Activated CD4-positive, alpha-beta T cell treated with anti-CD3 and anti-CD28 coated beads, Interleukin-10, Interleukin-2, amounts not matched to agents 100 ng/mL and 50 ng/mL, durations not matched to agents 16 hours and 8 hours (primary cell): ENCODE measurements at places on chromosomes 2 and 18.

DNA sequence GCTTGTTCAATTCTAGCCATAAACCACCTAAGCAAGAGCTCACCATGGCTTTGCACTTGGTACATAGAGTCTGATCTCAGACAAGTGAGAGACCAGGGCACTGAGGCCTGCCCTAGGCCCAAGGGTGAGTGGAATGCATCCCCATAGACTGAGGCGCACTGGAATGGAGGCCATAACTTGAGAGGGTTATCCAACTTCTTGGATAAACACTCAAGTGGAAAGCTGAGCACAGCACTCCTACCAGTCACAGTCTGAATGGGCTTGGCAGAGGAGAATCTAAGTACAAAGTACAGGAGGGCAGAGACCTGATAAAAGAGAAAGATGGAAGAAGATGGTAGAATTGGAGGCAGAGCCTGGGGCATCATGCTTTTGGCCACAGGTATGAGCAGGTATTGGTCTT, 30.4 kb upstream of the CASP10 start:
- no peak for DNase-seq

DNA sequence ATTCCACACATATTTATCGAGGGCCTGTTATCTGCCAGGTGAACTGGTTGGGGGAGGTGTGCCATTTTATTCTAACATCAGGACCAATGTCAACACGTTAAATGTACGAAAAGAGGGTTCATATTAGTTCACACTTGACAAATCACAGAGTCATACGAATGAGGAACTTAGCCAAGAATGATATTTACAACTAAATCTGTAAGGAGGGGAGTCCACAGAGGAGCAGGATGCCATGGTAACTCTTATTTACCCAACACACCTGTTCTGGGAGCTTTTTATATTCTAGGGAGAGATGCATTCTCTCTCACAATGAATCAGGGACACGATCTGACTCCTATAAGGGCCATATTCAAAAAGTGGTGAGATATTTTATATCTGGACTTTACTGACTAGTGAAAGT, 144.1 kb downstream of the CDC42EP3 start:
- DNase-seq: no peak

GRCh38 chr18:50662177-50662576, 102.3 kb downstream of the MAPK4 start:
- DNase-seq: peak; percentile 29

- DNase-seq: no peak
These were observed 128.6 kb upstream of the WDR75 start for GRCh38 chr2:189312643-189313042.

DNA sequence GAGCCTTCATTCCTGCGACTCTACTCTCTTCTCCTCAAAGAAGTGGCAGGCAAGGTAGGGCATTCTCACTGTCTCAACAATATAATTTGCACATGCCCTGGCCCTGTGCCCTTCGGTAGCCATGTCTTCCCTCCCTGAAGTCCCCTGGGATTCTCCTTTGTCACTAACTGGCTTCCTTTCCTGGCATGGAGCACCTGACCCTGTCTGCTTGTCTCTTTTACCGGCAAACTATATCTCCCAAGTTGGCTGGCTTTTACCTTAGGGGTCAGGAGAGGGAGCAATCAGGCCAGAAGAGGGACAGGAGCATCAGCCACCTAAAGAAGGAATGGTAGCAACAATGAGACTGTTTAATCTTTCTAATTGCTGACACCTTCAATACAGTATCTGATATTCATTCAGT, 51.9 kb upstream of the RMDN2 start:
- no peak for DNase-seq

DNA sequence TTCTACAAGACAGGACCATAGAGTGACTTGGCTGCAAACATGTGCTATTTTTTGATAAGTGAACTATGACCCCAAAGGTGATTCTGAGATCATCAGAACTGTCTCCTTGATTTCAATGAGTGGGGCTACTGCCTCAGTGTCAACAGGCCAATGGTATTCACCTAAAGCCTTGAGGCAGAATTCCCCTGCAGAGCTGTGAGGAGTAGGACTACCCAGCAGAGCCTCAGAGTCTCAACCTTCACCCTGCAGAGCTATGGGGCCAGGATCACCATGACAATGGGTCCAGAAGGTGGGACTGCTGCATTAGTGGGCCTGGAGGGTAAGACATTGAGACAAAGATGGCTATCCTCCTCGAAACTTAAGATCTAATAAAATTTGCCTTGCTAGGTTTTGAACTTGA, 1668.2 kb upstream of the SLC39A10 start:
- no peak for DNase-seq

GRCh38 chr2:50466685-50467084, 565.2 kb downstream of the NRXN1 start:
- DNase-seq: no peak

GRCh38 chr2:85462322-85462721, 43.8 kb downstream of the SH2D6 start:
- DNase-seq: no peak

DNA sequence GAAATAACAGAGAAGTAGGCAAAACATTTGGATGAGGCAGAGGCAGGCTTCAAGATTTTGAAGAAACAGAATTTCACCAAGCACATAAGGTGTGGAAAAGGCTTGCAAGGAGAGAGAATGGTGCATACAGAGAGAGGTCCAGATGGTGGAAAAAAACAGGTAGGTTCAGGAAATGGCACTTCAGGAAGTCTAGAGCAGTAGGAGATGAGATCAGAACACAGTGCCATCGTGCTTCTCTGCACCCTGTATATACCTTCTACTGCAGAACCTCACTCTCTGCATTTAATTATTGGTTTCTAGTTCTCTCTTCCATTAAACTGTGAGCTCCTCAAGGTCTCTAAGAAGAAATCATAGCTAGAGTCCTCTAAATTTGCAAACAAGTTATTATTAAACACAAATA, 2.4 kb downstream of the PAIP2B start:
- no peak for DNase-seq

DNA sequence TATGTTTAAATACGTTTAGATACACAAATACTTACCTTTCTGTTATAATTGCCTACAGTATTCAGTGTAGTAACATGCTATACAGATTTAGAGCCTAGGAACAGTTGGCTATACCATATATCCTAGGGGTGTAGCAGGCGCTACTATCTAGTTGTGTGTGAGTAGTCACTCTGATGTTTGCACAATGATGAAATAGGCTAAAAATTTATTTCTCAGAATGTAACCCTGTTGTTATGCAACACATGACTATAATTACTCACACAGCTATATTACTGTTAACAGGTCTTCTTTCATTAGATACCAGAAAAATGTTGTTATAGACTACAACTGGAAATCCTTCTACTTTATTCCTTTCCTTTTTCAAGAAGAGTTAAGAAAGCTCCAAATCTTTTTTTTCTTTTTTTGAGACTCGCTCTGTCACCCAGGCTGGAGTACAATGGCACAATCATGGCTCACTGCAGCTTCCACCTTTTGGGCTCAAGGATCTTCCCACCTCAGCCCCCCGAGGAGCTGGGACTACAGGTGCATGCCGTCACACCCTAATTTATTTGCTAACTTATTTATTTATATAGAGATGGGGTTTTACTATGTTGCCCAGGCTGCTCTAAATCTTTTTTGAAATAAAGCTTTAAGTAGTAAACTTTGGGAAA, 48.5 kb downstream of the C2orf74 start:
- DNase-seq: no peak

GRCh38 chr18:30487962-30488361, 554.6 kb downstream of the DSC3 start:
- DNase-seq: no peak

- no peak for DNase-seq
These were observed 24.8 kb downstream of the WDR75 start for GRCh38 chr2:189466046-189466445.

DNA sequence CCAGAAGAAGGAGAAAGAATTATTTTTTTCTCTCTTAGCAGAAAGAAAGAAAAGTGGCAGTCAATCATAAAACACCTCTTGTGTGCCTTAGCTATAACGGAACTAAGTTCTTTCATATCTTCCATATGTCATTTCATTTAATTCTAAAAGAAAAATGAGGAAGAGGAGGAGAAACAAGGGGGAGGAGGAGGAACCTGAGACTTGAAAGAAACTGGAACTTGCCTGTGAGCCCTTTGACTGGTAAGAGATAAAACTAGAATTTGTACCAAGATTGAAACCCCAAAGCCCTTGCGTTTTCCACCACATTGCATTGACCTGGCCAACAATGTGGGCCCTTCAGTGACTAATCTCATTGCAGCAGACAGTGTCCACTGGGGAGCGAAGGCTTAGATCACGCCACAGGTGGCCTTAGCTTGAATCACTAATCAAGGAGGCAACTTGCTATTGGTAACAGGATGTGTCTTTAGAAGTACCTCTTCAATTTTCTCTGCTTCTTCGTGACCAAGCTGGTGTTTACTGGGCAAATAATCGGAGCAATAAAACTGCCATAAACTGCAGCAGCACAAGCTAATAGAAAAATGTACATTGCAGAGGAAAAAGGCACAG, 307.9 kb downstream of the CLIP4 start:
- DNase-seq: no peak

DNA sequence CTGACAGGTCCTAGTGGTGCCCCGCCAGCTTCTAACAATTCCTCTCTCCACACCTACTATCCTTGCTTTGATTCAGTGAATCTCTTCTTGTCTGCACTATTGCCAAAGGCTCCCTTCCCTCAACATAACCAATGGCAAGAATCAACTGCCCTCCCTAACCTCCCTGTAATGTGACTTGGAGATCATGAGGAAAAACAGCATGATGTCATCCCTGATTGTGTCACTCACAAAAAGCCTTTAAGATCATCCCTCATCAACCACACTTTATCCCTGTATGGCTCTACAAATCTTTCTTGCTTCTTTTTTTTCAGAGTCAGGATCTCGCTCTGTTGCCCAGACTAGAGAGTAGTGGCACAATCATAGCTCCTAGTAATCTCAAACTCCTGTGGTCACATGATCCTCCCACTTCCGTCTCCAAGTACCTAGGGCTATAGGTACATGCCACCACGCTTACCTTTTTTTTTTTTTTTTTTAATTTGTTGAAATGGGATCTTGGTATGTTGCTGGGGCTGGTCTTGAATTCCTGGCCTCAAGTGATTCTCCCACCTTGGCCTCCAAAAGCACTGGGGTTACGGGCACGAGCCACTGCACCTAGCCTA, 19.7 kb downstream of the SAP130 start:
- no peak for DNase-seq

GRCh38 chr2:108621687-108622681, 87.7 kb downstream of the LIMS1 start:
- DNase-seq: no peak

DNA sequence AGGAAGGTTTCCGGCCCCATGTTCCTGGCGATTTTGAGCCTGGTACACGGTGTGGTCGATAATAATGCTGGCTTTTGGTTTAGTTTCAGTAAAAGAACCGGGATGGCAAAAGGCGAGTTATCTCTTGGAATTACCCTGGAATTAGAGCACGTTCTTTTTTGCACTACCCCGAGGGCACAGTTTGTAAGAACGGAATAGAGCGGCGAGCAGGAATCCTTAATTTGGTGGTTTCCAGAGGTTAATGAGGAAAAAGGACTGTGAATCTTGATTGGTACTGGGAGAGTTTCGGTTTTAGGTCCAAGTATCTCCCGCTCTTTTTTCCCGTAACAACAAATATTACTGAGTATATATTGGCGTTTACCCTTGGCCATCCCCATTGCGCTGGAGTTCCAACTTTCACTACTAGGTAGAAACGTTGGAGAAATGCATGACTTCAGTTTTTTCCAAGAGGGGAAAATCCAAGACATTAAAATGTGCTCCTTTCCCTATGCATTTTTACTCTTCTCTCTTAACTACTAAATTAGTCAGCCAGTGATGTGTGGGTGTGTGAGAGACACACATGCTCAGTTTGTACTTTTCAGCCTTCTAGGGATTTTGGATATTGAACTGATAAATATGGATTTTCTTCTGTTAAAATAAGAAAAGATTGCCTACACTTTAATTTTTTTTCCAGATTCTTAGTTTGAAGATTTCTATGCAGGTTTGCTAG, 160.8 kb downstream of the AGPS start:
- DNase-seq: no peak

DNA sequence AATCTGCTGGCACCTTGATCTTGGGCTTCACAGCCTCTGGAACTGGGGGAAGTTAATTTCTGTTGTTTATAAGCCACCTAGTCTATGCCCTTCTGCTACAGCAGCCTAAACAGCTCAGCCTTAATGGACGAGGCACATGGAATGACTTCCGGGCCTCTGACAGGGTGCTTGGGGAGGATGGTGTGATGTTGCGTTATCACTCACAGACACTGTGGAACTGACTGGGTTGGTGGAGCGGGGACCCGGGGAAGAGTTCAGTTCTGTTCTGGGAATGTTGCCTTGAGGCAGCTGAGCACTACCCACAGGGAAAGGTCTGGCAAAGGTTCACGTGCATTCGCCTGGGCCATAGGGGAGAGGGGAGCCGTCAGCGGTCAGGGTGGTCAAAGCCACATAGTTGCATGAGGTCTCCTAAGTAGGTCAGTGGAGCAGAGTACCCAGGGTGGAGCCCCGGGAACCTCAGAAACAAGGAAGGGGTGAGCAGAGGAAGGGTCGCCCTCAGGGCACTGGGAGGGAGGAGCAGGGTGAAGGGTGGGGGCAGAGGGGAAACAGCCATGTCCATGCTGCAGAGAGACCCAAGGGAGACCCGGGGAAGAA, 36.2 kb downstream of the LRRFIP1 start:
- no peak for DNase-seq

GRCh38 chr18:27142891-27143290, 42.2 kb downstream of the CHST9 start:
- no peak for DNase-seq

DNA sequence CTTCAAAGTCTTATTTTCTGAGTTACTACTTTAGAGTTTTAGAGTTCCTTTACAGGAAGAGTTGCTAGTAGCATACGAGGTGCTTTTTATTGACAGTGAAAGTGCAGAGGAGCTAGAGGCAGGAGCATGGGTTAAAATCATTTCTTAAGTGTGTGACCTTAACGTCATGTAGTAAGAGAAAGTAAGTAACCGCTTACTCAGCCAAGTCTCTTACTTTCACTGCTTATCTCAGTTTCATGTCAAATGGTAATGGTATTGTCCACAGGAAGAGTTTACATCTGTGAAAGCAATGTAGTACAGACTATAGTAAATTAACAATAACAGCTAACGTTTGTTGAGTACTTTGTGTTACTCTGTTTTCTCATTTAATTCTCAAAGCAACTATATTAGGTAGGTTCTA, 12.6 kb downstream of the NDUFAF7 start:
- peak; percentile 63 for DNase-seq

DNA sequence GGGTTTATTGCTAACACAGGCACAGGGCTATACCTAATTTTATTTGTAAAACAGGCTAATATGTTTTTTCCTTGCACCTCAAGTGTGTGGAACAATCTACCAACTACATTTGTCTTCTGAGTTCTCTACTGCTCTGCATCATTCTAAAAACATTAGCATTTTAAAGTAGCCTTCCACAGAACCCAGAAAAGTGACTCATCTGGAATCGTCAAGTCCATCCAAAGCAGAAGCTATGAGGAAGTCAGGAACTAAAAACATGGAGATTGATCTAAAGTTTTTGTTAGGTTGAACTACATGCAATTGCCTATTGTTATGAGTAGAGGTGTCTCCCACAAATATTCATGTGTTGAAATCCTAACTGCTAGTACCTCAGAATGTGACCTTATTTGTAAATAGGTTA, 70.9 kb downstream of the SUCLG1 start:
- no peak for DNase-seq
